Left hindlimb (tissue), 1 donor: ENCODE measurements at places on chromosomes 16 and 17.

DNA sequence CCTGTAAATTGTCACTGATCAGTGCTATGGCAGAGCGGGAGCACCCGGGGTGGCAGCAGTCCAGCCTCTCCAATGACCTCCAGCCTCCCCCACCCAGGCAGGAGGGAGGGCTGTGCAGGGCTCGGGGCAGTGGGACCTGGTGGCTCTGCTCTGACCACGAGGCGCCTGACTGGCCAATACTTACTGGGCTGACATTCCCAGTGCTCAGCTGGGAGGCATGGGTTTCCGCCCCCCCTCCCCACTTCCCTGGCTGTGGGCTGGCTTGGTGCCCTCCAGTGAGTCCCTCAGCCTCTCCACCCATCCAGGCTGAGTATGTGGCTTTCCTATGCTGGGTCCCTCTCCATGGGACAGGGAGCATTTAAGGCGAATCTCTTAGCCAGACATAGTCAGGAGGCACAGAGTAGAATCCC, 2.7 kb downstream of the SOCS3 start:
- peak; percentile 76 for DNase-seq

GRCh38 chr17:71593078-71593477, 527.7 kb upstream of the SOX9 start:
- no peak for DNase-seq

- no peak for DNase-seq
Measured at GRCh38 chr17:28343491-28343932, 8.0 kb downstream of the TNFAIP1 start.

DNA sequence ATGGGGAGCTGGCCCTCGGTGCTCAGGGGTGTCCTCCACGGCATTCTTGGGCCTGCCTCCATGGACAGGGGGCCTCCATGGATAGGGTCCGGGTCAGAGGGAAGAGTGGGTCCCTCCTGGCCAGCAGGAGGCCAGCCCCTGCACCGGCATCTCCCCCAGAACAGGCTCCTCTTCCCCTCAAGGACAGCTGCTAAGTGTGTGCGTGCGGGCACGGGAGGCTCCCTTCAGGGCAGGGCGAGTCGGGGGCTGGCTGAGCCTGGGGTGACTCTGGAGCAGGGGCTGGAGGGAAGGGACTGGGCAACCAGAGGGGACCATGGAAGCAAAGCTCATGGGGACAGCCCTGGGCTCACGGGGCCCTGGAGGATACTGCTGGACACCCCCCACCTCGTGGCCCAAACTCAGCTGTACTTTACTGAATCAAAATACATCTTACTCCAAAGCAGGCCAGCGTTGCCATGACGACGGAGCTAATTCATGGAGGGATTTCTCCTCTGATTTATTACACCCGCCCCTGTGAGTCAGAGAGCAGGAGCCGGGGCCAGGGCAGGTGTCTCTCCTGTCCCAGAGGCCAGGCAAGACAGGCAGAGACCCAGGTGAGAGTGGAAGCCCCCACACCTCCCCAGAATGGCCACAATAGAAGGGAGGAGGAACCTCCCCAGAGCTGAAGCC, 2.1 kb downstream of the CASKIN1 start:
- no peak for DNase-seq

DNA sequence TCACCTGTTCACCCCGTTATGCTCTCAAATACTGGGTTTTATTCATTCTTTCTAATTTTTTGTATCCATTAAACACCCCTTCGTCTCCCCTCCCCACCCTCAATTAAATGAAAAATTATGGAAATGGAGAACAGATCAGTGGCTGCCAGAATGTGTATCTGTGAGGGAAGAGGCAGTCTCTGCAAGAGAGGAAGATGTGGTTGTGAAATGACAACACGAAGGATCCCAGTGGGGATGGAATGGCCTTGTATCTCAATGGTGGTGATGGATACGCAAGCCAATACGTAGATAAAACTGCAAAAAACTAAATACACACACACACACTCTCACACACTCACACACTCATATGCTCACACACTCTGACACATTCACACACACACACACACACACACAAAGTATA, 570.7 kb downstream of the CDH13 start:
- DNase-seq: no peak
